ENCODE measurements at places on chromosomes 12 and 14. TPM values are rescaled to one million over a fixed set of nuclear protein-coding genes. Genes with fewer than 3 reads are reported as not detected.

DNA sequence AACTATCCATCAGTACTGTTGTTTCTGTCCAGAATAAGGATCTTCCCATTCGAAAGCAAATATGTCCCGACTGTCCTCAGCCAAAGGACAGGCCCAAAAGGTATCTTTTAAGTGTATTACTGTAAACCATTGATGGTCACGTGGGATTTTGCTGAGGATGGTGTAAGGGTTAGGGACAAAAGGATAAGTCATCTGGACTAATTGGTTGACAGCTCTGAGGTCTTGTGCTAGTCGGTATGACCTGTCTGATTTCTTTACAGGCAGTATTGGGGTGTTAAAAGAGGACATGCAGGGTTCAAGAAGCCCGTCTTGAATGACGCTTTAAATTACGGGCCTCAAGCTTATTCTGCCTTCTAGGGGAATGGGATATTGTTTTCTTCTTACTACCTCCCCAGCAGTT is 24.4 kb downstream of the CLEC2A start:
- no peak for DNase-seq

DNA sequence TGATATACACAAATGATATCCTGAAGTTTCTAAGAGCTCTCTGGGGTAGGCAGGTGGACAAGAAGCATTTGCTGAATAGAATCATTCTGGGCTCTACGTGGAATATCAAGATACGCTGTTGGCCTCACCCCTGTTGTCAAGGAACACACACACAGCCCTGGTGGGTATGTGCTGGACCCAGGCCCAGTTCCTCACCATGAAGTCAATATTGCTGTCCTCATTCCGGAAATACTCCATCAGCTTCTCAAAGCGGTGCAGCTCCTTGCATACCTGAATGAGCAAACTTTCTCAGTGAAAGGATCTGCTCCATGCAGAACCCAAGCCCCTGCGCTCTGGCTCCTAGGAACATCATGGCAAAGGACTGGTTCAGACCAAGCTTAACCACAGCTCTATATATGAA is 31.4 kb downstream of the PRPF40B start:
- no peak for DNase-seq

- no peak for DNase-seq
Observed at GRCh38 chr14:48008646-48009045, 333.2 kb upstream of the MDGA2 start.

DNA sequence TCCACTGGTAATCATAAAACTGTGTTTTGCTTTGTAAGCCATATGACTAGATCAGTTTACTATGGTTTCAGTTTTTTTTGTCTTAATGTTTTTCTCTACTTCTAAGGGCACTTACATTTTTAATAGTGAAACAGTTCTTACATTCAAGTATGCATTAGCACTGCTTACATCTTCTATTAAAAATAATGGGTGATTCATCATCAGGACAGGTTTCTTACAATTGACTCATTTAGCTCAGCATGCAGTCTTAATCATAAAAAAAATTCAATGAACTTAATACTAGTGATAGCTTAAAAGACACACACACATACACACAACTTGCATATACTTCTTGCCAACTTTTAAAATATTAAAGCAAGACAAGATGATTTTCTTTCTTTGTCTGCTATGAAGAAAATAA is 845.7 kb upstream of the USP15 start:
- DNase-seq = no peak

GRCh38 chr12:69497308-69498026 is 27.3 kb downstream of the FRS2 start:
- DNase-seq = no peak

- no peak for DNase-seq
Observed at GRCh38 chr12:44750468-44750867, 125.6 kb downstream of the NELL2 start.

DNA sequence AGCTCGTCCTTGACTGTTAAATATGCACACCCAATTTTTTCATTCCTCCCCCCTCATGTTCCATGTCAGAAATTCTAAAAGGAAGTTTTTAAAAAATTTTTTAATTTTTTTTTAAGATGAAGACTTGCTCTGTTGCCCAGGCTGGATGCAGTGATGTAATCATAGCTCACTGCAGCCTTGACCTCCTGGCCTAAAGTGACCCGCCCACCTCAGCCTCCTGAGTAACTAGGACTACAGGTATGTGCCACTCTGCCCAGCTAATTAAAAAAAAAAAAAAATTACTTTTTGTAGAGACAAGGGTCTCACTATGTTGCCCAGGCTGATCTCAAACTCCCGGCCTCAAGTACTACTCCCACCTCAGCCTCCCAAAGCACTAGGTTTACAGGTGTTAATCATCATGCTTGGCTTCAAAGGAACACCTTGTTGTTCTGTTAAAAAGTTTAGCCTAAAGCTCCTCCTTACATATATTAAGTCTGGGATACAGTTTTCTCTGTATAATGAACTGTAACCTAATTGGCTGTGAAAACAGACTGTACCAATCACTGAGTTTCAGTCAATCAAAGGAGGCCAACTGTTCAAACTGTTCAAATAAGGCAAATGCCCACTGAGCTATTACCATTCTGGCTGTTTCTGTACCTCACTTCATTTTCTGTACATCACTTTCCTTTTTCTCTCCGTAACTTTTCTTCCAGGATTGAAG is 17.8 kb downstream of the SDR9C7 start:
- no peak for DNase-seq

DNA sequence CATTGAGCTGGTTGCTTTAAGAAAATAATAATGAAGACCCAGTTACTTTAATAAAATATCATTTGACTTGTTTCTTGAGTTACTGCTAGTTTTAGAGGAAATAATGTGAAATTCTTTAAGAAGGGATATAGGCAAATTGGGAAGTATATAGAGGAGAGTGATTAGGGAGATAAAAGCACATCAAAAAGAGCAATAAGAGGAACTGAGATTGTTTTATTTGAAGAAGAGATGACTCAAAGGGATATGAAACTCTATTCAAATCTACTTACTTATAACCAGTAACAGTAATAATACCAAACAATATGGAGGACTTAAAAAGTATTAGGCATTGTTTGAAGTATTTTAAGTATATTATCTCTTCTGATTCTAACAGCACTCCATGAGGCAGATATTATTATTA is 37.1 kb downstream of the LRRK2 start:
- DNase-seq = no peak

DNA sequence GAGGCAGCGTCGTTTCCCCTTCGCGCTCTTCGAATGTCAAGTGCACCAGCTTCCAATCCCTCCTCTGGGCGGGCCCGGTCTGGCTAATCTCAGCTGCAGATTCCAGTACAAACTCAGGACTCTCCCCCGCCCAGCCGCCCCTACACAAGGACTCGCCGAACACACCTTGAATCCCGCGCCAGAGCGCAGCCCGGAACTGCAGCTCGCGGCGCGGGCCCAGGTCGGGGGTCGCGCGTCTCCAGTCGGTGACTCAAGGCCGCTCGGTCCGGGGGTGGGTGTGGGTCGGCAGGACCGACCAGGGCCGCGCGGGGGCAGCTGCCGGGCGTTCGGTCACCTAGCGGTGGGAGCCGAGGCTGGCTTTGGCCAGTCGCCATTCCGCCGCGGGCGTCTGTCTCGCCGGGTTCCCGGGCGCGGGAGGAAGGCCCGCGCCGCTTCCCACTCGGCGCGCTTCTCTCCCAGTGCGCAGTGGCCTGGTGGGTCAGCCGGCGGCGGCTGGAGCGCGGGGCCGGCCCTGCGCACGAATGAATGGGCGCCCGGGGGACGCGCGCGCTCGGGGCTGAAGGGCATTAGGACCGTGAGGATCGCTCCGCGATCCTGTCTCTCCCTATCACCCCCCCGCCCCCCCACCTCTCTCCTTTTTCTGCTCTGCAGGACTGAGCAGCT is at the start of gene GALNT16:
Gene GALNT16 (plus strand): TSS at position 632 of the 663 bp plus-strand sequence. CDS start 133 bp downstream, outside the sequence.
- peak; percentile 49 for DNase-seq

Gene MMP17
- polyA plus RNA-seq = 0.64 TPM

Gene NRIP2
- 1.0 TPM for polyA plus RNA-seq

Gene ZFHX2
- 0.11 TPM for polyA plus RNA-seq

Gene PNMA1
- polyA plus RNA-seq = 28.8 TPM

Gene WASHC3
- polyA plus RNA-seq = 43.1 TPM

Gene CLEC2D
- polyA plus RNA-seq = 0.56 TPM

Gene NEUROD4
- not detected for polyA plus RNA-seq
